ENCODE measurements at places on chromosomes 12 and 14.

DNA sequence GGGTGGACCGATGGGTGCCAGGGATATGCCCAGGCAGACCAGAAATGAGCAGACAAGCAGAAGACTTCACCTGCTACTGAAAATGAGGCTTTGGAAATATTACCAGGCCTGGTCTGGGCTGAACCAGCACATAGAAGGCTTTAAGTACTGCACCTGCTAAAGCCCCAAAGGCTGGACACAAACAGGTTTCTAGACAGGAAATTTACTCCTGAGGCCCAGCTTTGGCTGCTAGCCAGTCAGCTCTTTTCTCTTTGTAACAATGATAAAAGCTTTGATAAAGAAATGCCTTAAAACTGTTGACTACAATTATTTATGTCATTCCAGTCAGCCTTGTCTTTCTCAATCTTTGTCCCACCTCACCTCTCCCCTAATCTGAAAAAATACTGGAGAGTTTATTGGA lies 228.9 kb upstream of the EGLN3 start:
- no peak for DNase-seq

DNA sequence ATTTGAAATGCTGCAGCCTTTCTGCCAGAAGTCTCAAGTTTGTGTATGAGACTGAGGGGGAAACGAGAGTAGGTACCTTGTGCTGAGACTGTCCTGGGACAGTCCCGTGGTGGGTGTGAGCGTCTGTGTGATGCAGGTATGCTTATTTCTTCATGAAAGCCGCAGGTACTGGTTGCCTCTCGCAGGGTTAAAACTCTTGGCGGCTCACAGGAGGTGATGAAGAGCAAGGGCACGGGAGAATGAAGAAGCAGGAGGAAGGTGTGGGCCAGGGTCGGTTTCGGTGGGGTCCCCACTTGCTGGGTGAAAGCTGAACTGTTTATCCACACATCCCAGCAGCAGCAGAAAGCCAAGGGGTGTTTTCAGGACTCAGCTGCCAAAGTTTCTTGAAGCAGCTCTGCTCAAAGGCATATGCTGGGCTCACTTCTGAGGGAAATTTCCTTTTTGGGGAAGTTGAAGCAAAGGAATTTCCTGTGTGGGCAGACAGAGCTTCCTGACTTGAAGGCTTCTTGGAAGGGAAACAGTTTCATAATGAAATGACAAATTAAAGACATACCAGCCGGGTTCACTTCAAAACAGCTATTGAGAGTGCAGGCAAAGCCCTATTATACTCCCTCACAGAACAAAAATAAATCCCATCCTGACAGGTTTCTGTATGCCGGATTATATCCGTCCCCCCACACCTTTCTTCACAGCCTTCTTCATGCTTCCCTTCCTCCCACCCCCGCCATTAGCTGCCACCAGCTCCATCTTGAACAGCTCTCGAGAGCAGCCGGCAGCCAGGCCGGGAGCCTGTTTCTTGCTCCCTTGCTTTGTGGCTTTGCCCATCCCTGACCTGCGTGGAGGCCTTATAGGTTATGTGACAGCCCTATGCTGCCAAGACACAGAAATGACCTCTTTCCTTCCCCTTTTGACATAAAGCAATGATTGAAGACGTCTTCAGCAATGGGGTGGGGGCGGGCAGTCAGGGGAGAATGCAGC lies 116.6 kb downstream of the ETV6 start:
- DNase-seq = peak; percentile 48

GRCh38 chr12:80485222-80485987 lies 41.4 kb downstream of the PTPRQ start:
- no peak for DNase-seq

- DNase-seq = no peak
These were observed 5.7 kb downstream of the SHMT2 start for GRCh38 chr12:57235017-57235727.

DNA sequence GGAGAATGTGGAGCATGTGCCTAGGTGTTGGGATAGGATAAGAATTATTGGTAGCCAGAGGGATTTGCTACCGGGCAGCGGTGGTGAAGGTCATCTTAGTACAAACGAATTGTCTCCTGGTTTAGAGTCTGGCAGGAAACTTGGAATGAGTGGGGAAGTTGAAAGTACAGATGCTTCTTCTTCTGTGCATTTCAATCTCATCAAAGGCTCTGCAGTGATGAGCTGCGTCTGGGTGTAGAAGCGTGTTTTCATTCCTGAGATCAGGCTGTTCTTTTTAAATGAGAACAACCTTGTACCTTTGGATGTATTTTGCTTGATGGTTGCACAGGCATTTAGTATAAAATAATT lies 2.1 kb downstream of the WNK1 start:
- DNase-seq = no peak

GRCh38 chr14:28494196-28494595 lies 272.4 kb upstream of the FOXG1 start:
- DNase-seq = no peak

DNA sequence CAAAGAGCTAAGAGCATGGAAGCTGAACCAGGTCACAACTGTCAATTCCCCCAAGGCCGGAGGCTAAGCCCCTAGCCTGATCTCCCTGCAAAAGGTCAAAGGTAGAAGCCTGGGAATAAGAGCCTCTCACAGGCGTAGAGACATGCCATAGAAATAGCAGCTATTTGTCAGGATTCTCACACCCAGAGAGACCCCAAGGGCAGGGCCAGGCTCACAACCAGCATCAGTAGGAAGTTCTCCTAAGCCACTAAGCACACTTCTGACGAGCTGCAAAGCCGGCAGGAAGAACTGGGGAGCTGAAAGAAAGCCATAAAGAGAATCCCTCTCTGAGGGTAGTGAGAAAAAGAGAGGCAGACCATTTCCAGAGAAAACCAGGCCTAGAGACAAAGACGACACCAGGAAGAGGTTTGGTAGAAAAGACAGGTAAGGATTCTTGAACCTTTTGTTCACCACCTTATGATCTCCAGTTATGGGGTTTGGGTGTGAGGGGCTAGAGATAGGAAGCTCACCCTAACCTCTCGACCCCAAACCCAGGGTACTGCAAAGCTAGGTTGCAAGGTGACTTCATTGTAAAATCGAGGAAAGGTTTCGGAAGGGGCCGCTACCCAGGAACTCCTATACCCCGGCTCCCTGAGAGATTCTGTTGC lies 1.0 kb downstream of the SMARCC2 start:
- DNase-seq = no peak

DNA sequence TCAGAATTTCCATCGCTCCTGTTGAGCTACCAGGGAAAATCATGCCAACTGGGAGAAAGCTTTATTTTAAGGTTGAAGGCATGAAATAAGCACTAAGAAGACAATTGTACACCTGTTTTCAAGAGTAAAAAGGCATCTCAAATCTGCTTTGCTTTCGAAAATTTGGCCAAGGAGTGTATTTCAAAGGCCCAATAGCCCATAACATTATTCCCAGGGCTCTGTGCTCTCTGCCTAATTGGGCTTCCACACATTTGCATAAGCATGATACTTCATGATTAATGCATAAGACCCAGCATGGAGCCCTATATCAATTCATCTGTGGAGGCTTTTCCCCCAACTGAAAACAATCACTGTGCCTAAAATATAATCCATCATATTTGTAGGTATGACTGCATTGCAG lies 258.5 kb downstream of the NOVA1 start:
- no peak for DNase-seq

- no peak for DNase-seq
These were observed 2.1 kb upstream of the BLOC1S1 start for GRCh38 chr12:55713721-55714120.

GRCh38 chr14:89720741-89721729 lies 233.5 kb downstream of the EFCAB11 start:
- no peak for DNase-seq

DNA sequence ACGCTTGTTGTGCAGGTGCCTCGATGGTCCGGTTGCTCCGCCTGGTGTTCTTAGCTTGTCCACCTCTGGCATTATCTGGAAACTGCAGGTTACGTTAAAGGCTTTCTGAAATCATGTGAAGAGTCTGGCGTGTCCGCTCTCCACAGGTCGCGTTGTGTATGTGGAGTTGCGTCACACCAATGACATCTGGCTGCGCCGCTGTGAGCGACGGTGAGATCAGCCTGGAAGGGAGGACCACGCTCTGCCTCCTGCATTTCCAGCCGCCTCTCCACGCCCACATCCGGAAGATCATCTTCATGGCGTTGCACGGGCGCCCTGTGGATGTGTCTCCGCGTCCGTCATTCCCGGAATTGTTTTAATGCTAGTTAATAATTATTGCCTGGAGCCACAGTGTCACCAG lies 50.6 kb upstream of the GALNT9 start:
- DNase-seq = no peak

- no peak for DNase-seq
These were observed 80.7 kb downstream of the EPS8 start for GRCh38 chr12:15708396-15709076.

GRCh38 chr14:36661506-36662257 lies at the start of gene PAX9:
Gene PAX9, plus strand, starts transcription at chr14:36661860. Its CDS starts 230 bp downstream, at chr14:36662090.
- DNase-seq = no peak

GRCh38 chr12:108939594-108939993 lies 59.7 kb downstream of the DAO start:
- no peak for DNase-seq

DNA sequence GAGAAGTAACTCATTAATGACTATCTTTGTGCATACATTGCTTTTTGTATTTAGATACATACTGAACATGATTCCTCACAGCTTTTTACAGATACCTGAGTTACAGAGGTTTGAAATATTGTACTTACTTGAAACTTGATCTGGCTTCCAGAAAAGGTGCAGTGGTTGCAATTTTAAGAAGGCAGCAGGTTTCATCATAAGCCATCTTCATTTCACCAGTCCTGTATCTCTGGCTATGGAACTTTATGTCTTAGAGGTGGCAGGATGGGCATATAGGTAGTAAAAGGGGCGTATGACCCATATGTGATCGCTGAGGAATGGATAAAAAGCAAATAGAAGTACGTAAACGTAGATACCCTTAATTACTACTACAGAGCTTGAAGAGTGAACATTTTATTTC lies 13.7 kb downstream of the ZBTB1 start:
- DNase-seq = no peak

- DNase-seq = no peak
These were observed 203.6 kb upstream of the DIO3 start for GRCh38 chr14:101357559-101358319.

- no peak for DNase-seq
These were observed 477.1 kb downstream of the FSCB start for GRCh38 chr14:44029933-44030332.

DNA sequence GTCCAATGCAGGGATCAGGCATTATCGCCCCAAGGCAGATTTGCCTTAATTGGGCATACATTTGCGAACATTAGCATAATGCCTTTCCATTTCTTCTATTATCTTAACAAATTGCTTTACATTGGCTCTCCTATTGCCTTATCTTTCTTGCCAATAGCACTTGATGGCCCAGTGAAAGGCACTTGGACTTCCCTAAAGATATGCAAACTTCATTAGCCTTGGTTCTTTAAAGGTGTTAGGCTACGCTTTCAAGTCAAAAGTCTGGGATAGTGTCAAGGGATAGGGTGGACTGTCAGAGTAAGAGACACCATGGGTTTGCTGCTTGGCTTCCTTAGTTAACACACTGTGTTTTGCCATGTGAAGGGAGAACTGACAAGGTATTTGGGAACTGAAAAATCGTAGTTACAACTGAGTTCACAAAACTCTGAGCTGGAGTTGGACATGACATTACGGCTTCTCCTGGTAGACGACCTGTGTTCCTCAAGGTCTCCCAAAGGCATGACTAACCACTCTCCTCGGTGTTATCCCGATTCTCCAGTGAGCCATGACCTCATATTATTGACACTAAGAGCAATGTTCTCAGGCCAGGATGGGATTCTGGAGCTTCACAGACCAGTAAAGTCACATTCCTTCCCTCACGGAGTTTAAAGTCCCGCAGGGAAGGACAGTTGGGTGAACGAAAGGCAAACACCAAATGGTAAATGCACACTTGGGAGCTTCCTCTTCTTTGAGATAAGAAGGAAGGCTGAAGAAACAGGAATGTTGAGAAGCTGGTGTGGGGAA lies 65.2 kb downstream of the TBC1D30 start:
- DNase-seq = no peak

DNA sequence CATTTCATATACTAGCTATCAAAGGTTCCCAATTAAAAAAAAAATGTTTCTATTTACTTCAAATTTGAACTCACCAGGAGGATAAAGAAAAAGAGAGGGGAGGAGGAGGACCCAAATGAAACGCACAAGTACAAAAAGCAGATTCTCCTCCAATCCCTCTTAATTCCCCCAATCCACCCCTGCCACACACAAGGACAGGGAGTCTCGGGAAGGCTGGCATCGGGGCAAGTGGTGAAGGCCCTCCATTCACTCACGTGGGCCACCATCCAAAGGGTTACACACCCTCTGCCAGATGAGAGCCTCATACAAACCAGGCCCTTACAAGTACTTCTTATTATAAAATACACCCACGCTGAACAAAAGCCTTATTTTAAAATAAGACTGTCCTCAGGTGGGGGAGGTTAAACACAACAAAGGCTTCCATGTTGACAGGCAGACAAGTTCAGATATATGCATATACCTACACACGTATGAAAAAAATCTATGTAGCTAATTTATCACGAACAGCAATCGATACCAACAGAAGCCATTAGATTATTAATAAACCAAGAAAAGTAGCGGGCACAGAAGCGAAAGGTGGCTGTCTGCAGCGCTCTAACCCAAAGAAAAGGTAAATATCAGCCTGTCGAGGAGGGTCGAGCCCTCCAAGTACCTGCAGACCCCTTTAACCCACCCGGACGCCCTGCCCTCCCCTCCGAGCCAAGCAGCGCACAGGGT lies 1.5 kb downstream of the ATP2B1 start:
- no peak for DNase-seq

DNA sequence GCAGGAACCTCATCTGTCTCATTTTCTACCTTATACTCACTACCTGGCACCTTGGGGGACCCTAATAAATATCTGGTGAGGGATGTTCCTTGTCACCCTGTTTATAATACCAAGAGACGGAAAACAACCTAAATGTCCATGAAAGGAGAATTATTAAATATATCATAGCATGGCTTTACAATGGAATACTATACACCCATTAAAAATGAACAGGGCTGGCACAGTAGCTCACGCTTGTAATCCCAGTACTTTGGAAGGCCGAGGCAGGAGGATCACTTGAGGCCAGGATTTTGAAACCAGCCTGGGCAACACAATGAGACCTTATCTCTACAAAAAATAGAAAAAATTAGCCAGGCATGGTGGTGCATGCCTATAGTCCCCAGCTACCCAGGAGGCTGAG lies 34.3 kb upstream of the SPPL3 start:
- no peak for DNase-seq

All from glomerular endothelial cell (primary cell).